T-cell (primary cell): ENCODE measurements at places on chromosomes 12 and 14. TPM values are rescaled to one million over a fixed set of nuclear protein-coding genes. Genes with fewer than 3 reads are reported as not detected.

GRCh38 chr14:101889366-101889765 lies 75.0 kb upstream of the DYNC1H1 start:
- peaks cover 22% of the 10 kb centered on the region for H3K36me3 ChIP-seq
- no peak for DNase-seq
- no peaks in the 10 kb centered on the region for H3K27me3 ChIP-seq
- H3K4me3 ChIP-seq, result no peak overlapping the region
- no peak overlapping the region for H3K27ac ChIP-seq
- H3K4me1 ChIP-seq, result no peaks in the 10 kb centered on the region

GRCh38 chr12:79658221-79658620 lies 32.5 kb downstream of the PAWR start:
- no peak overlapping the region for H3K4me3 ChIP-seq
- no peak overlapping the region for H3K27ac ChIP-seq
- H3K27me3 ChIP-seq, result no peaks in the 10 kb centered on the region

DNA sequence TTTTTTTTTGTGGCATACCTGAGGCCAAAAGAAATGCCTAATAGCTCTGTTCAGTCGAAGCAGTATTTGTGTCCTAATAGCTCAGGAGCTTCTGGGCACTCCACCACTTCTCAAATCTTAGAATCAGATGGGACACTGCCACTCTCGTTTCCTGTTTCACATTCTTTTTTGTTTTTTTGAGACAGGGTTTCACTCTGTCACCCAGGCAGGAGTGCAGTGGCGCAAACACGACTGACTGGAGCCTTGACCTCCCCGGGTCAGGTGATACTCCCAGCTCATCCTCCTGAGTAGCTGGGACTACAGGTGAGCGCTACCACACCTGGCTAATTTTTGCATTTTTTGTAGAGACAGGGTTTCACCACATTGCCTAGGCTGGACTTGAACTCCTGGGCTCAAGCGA lies 52.7 kb downstream of the SPPL3 start:
- H3K36me3 ChIP-seq, result no peaks in the 10 kb centered on the region
- H3K4me3 ChIP-seq, result no peak overlapping the region
- DNase-seq, result no peak
- no peaks in the 10 kb centered on the region for H3K27me3 ChIP-seq
- no peak overlapping the region for H3K27ac ChIP-seq

- H3K4me1 ChIP-seq, result peaks cover 2% of the 10 kb centered on the region
- no peaks in the 10 kb centered on the region for H3K36me3 ChIP-seq
- H3K27me3 ChIP-seq, result no peaks in the 10 kb centered on the region
- peak overlapping the region; percentile 58 for H3K27ac ChIP-seq
- no peak for DNase-seq
Measured at GRCh38 chr14:22472935-22473854, 115.8 kb downstream of the DAD1 start.

DNA sequence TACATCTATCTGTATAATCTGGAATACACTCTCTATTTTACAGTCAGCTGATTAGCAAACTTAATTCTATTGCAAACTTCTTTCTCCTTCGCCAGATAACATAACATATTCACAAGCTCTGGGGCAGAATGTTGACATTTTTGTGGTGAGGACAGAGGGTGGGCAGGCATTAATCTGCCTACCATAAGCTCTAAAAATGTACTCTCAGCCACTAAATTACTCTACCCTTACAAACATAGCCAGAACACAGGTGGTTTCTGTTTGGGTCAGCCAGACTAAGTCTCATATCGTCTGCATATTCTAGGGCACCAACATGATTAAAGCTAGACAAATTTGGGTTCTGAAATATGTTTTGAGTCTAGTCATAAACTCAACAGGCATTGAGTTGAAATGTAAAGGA lies 90.1 kb downstream of the SLC6A15 start:
- H3K36me3 ChIP-seq, result no peaks in the 10 kb centered on the region
- H3K27ac ChIP-seq, result no peak overlapping the region
- no peak overlapping the region for H3K4me3 ChIP-seq
- no peak for DNase-seq
- peaks cover 2% of the 10 kb centered on the region for H3K27me3 ChIP-seq

DNA sequence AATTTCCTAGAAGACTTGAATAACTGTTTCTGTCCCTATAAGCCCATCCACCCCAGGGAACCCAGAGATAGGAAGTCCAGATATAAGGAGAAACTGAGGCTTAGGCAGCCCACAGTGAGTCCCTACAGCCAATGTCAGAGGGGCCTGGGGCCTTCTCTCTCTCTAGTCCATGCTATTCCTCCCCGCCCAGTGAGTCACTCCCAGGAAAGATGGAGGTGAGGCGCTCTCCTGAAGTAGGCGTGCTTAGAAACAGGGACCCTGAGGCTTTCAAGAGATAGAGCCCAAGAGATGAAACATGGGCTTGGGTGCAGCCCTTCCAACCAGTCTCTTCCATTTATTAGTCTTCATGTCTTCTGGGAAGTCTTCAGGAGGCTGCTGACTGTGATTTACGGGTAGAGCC lies 2.3 kb upstream of the SMUG1 start:
- no peak for DNase-seq
- no peaks in the 10 kb centered on the region for H3K36me3 ChIP-seq
- H3K4me3 ChIP-seq, result no peak overlapping the region
- H3K4me1 ChIP-seq, result peaks cover 21% of the 10 kb centered on the region
- H3K27ac ChIP-seq, result no peak overlapping the region

GRCh38 chr12:106188256-106188655 lies 49.5 kb upstream of the NUAK1 start:
- no peak overlapping the region for H3K27ac ChIP-seq
- H3K4me1 ChIP-seq, result no peaks in the 10 kb centered on the region
- no peaks in the 10 kb centered on the region for H3K36me3 ChIP-seq
- no peaks in the 10 kb centered on the region for H3K27me3 ChIP-seq
- no peak for DNase-seq

FAM222A gene
- 1.8 TPM for total RNA-seq

HCAR1 gene
- 0.06 TPM for total RNA-seq

GPRC5D gene
- total RNA-seq, result not detected

FAM186B gene
- total RNA-seq, result 0.35 TPM
